ENCODE measurements at places on chromosomes 1 and 21.

DNA sequence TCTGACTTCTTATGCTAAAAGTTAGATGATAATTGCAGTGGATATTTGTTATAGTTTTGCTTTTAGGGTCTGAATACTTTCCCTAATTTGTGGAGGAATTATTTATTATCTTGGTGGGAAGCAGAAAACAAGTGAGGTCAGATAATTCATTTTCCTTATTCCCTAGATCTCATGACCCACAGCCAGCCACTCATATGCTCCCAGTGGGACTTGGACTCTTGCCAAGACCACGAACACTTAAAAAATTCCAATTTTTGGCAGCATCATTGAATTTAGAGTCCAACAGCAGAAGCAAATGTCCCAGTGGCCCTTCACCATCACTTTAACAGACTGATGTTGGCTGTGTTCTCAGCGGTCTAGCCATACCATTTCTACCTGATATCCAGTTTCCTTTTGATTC is 204.2 kb downstream of the HMCN1 start:
- H3K27ac ChIP-seq: no peak overlapping the region
- H3K36me3 ChIP-seq: no peaks in the 10 kb centered on the region
- H3K4me1 ChIP-seq: no peaks in the 10 kb centered on the region
- H3K4me3 ChIP-seq: no peak overlapping the region

DNA sequence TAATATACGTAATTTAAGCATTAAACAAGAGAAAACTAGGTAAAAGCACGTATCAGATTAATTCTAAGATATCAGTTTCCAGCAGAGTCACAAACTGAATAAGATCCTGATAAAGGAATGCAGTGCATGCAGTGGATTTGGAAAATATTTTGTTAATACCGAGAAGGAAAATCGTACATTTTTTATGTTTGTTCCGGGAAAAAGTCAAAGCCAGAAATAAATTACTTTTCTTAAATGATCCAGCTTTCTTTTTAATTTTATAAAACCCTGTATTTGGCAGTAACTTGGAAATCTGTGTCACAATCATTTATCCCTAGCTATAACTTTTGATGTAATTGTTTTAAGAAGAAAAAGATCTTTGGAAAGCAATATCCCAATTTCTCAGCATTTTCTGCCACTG is 955 bp downstream of the PALMD start:
- no peak overlapping the region for H3K4me3 ChIP-seq
- no peak for DNase-seq
- H3K4me1 ChIP-seq: peaks cover 21% of the 10 kb centered on the region
- H3K27ac ChIP-seq: no peak overlapping the region

- no peak overlapping the region for H3K4me3 ChIP-seq
- H3K27ac ChIP-seq: peak overlapping the region; percentile 52
- H3K36me3 ChIP-seq: no peaks in the 10 kb centered on the region
- DNase-seq: no peak
- H3K4me1 ChIP-seq: peaks cover 37% of the 10 kb centered on the region
- no peaks in the 10 kb centered on the region for H3K27me3 ChIP-seq
Measured at GRCh38 chr1:17245816-17246325, 3.0 kb upstream of the PADI3 start.

DNA sequence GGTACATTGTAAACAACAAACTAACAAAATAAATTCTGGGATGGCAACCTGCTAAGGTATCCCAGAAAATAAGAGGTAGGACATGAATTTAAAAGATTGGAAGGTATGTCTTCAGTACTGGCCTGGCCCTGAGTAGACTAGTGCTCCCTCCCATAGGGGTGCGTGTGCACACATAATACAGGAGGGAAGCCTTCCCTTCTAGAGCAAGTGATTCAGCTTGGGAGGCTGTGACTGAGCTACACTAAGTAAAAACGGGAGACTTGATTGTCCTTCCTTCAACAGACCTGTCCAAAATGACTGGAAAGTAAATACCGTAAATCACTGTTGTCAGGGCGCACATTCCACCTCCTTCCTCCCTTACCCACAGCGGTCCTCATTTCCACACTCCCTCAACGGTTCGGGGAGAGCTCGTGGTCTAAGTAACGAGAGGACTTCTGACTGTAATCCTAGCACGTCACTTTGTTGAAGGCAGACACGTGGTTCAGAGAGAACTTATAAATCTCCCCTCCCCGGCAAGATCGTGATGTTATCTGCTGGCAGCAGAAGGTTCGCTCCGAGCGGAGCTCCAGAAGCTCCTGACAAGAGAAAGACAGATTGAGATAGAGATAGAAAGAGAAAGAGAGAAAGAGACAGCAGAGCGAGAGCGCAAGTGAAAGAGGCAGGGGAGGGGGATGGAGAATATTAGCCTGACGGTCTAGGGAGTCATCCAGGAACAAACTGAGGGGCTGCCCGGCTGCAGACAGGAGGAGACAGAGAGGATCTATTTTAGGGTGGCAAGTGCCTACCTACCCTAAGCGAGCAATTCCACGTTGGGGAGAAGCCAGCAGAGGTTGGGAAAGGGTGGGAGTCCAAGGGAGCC is at the start of gene TGFB2:
Gene TGFB2, plus strand, starts transcription at position 523 of the 859 bp plus-strand sequence. CDS start 1,366 bp downstream, outside the sequence.
- H3K36me3 ChIP-seq: no peaks in the 10 kb centered on the region
- H3K4me3 ChIP-seq: peak within 1 kb of the TSS; percentile 53
- peaks cover 8% of the 10 kb centered on the region for H3K4me1 ChIP-seq
- DNase-seq: no peak
- no peaks in the 10 kb centered on the region for H3K27me3 ChIP-seq
- H3K27ac ChIP-seq: peak within 1 kb of the TSS; percentile 75

GRCh38 chr1:89311757-89312156 is 39.1 kb upstream of the GBP5 start:
- peaks cover 26% of the 10 kb centered on the region for H3K4me1 ChIP-seq
- DNase-seq: no peak
- H3K27ac ChIP-seq: peak overlapping the region; percentile 51
- no peak overlapping the region for H3K4me3 ChIP-seq
- no peaks in the 10 kb centered on the region for H3K36me3 ChIP-seq

Data from RWPE2 (cell line).